ENCODE measurements at places on chromosomes 16 and 17.

DNA sequence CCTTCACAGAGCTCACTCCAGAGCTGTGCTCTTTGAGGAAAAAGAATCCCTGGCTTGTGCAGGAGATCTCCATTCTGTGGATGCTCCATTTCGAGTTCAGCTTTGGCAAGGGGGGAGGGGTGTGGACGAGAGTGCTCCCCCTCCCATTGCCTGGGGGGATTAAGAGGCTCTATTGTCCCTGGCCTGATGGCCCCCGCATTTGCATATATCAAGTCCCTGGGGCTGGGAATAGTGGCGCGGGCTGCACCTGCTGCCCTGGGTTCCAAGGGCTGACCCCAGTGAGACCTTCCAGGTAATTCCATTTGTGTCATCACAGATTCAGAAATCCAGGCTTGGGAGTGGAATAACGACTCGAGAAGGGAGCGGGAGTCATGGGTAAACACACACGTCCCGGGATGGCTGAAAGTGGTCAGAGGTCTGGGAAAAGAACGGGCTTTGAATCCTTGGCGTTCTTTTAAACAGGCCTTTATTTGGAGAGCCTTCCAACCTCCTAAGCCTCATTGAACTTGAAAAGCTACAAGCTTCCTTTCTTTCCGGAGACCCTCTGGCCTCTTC is 479.3 kb downstream of the HS3ST3B1 start:
- no peak for DNase-seq

DNA sequence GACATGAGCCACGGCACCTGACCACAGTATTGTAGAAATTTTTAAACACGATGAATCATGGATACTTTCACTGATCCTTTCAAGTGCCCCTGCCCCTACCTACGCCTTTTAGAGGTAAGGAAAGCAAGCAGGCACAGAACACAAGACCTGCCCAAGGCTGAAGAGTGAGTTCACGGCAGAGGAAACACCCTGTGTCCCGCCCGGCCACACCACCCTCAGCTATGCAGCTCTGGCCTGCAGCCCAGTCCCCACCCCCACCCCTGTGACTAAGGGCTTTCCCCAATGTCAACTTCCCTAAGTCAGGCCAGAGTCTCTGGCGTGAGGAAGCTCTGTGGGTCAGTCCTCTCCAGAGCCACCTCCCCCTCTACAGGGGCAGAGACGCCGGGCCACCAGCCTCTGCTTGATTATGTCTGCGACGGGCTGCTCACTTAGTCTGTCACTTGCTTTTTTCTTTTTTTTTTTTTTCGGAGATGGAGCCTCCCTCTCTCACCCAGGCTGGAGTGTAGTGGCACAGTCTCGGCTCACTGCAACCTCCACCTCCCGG is 8.4 kb downstream of the SLC16A5 start:
- DNase-seq, result peak; percentile 90

DNA sequence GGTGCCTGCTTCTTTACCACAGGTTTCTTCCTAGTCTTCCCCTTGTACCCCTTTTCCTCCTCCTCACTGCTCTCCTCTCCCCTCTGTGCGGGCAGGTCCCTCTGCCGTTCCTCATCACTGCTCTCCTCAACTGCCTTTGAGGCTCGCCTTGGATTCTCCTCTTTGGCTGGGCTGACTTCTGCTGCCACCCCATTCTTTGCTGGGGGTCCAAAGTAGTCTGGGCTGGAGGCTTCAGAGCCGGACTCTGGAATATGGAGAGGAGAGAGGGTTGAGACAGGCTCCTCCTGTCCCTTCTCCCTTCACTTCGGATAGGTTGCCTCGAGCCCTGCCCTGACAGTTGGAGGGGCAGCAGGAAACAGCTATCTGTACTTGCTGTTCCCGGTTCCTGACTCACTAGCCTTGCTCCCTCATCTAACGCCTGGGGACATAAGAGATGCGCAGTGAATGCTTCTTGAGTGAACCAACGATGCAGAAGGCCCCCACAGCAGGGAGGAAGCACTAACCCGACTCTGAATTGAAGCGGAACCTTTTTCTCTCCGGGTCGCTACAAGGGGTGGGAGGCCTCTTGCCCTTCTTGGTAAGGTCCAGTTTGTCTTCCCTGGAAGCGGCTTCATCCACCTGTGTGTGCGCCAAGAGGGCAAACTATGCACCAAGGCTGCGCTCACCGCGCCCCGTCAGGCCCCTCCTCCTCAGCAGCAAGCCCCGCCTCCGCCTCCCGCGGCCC is 655 bp downstream of the HIRIP3 start:
- no peak for DNase-seq

GRCh38 chr16:55418586-55418985 is 60.4 kb upstream of the MMP2 start:
- DNase-seq, result no peak

- no peak for DNase-seq
These were observed 16.2 kb upstream of the STAT3 start for GRCh38 chr17:42404326-42405055.
